T1000 (cell line): ENCODE measurements at places on chromosomes 2 and 18.

DNA sequence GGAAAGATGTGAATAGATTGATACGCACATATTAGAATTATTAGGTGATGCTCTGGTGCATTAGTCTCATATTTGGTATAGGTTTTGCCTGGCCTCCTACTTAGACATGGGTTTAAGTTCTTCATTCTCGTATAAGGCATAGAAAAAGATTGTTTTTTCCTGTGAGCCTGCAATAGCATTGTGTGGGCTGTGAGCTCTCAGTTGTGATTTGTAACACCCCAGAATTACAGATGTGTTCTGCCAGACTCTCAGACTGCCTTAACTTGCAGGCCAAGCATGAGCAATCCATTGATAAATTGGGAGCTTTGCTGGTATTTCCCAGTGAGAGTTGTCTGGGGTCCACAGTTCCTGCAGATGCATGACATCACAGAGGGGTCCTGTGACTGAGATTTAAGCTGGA lies 95.7 kb downstream of the MAPRE2 start:
- no peak for DNase-seq

- DNase-seq = no peak
Observed at GRCh38 chr2:86628091-86628522, 4.4 kb upstream of the RNF103 start.

GRCh38 chr18:519019-519879 lies 18.7 kb upstream of the COLEC12 start:
- no peak for DNase-seq

- DNase-seq = no peak
Observed at GRCh38 chr2:117855886-117856285, 41.4 kb downstream of the DDX18 start.

- DNase-seq = no peak
Observed at GRCh38 chr2:215590010-215590745, 154.3 kb upstream of the FN1 start.

DNA sequence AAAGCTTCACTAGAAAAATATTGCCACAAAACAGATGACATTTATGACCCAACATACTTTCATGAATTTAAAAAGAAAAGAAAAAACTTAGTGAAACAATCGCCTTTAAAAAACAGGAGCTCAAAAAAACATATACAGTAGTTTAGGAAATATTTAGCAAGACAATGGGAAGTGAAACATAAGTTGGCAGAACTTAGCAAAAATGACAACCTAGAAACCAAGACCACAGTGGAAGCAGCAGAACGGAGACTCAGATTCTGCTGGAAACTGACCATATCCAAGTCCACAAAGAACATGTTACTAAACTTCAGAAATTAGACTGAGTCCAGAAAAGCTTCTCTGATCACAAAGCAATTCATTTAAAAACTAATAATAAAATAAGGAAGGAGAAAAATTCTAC lies 41.8 kb upstream of the CTAGE1 start:
- DNase-seq = no peak

DNA sequence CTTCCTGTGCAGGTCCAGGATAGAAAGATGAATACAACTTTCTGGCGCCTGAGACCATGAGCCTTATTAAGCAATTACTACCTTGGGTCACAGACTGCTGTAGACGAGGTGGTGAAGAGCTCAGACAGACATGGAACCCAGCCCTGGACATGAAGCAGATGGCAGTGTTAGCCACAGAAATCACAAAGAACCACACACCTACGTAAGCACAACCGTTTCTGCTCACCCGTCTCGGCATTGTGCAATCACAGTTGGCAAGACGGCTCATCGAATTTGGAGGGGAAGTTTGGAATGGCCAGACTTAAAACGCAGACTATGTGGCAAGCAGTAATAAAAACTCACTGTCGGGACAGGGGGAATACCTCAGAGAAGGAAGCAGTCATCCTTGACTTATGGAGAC lies 24.3 kb upstream of the ASPRV1 start:
- no peak for DNase-seq

- no peak for DNase-seq
Observed at GRCh38 chr2:5372141-5372540, 320.0 kb upstream of the SOX11 start.

GRCh38 chr2:39618736-39619135 lies 47.0 kb upstream of the TMEM178A start:
- no peak for DNase-seq

DNA sequence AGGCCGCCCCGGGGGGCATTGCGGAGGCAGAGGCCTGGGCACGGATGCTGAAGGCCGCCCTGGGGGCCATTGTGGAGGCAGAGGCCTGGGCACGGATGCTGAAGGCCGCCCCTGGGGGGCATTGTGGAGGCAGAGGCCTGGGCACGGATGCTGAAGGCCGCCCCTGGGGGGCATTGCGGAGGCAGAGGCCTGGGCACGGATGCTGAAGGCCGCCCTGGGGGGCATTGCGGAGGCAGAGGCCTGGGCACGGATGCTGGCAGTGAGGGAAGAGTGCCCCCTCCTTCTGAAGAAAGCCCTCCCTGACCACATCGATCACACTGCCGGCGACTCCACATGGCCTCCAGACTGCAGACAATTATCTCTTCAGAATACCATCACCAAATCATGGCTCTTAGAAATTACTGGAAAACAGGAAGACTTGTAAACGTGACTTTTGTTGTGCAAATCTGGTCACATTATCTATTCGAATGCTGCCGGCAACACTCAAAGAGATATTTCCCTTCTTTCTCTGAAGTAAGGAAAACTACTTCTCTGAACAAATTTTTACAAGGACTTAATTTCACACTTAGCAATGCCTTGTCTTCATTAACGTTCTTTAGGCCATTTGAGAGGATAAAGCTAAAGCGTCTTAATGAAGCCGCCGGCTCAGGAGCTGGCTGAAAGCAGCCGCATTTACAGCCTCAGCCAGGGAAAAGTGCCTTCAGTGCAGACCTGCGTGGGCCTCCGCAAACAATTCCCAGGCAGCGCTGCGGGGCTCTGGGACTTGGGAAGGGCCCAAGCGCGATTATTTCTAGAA lies 18.1 kb upstream of the SNTG2 start:
- DNase-seq = no peak

- no peak for DNase-seq
Observed at GRCh38 chr18:64713284-64713683, 564.4 kb upstream of the LINC00305 start.

DNA sequence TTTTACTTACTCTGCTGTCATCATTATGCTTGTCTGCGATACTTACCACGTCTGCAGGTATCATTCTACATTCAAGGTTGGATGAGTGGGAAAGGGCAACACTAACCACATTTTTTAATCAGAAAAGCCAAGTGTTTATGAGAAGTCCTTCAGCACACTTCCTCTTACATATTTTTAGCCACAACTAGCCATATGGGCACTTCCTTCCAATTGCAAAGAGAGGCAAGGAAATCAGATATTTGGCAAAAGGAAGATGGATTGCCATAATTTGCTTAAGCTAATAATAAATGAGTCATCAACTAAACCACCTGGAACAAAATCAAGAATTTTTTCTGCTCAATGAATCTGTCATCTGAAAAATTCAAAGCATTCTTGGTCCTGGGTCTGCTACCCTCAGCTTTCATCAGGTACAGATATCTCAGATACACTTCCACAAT lies 16.7 kb upstream of the MRO start:
- DNase-seq = no peak

DNA sequence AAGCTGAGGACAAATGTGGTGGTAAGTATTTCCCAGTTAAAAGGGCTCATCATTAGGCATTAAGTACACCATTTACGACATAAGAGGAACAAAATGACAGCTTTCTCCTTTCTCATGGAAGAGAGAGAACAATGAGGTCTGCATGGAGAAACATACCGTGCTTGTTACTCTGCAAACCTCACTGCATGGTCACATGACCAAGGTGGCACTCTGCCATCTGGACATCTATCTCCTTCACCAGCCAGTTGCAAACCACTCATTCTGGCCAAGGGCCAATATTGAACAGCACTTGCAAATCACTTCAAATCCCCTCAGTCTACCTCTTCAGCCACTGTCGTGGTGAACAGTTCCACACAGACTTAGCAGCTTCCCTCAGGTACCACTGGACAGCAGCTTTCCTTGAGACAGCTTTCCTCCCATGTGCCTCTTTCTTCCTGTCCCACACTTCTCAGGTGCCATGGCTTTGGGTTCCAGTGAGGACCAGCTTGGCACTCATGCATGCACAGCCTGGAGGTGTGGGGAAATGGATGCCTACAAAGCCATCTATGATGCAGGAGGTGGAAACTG lies 29.5 kb upstream of the DPP4 start:
- no peak for DNase-seq

DNA sequence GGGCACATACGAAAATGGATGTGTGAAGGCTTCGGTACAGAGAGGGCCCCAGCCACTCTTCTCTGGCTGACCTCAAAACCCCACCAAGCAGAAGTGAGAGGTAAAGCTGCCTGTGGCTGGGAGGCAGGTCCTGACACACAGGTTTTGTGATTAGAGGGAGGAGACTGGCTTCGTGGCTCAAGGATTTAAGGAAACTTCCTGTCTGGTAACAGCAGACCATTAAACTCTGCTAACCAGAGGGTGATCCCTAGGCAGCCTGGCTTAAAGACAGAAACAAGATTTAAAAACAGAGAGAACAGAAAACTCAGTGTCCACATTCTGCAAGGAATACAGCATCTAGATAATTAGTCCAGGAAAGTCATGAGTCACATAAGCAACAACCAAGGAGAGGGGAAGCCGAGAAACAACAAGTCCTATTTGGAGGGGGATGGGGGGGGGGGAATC lies 101.9 kb downstream of the NFATC1 start:
- no peak for DNase-seq

- no peak for DNase-seq
Observed at GRCh38 chr2:136765256-136766072, at the start of gene THSD7B. Gene THSD7B (plus strand): TSS chr2:136765545. CDS start chr2:136882179, 116,634 bp downstream.

- no peak for DNase-seq
Observed at GRCh38 chr2:136444323-136444722, 321.0 kb upstream of the THSD7B start.

DNA sequence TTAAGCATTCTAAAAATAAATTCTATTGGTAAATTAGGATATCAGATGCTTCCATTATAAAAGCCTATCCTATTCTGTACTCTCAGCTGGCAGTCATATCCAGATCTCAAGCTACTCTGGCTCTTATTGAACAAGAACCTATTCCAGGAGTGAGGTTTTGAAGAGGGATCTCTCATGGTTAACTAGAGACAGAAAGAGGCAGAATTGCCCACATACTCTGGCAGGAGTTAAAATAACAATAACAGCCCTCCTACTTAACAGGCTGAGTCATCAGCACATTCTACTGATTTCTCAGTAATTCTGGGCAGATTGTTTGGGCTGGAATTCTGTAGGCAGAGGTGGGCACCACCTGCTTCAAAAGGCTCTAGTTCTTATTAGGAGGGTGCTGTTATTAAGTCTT lies 142.0 kb upstream of the UNC80 start:
- DNase-seq = no peak

GRCh38 chr2:29443151-29443550 lies 327.9 kb downstream of the CLIP4 start:
- DNase-seq = no peak

DNA sequence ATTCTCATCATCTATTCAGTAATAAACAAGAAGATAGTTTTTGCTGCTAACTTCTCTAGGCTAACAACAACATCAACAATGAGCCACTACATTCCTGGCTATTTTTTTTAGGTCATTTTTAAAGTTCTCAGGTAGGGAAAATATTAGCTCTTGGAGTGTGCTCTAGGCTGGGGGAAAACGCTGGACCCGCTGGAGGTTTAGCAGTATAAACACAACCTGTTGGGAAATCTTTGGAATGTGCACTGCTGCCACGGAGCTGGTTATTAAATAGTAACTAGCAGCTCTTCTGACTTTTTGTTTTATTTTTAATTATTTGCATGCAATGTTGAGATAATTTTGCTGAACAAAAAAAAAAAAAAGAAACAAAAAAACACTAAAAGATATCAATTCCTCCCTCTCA lies 892.1 kb upstream of the ACVR2A start:
- DNase-seq = no peak

DNA sequence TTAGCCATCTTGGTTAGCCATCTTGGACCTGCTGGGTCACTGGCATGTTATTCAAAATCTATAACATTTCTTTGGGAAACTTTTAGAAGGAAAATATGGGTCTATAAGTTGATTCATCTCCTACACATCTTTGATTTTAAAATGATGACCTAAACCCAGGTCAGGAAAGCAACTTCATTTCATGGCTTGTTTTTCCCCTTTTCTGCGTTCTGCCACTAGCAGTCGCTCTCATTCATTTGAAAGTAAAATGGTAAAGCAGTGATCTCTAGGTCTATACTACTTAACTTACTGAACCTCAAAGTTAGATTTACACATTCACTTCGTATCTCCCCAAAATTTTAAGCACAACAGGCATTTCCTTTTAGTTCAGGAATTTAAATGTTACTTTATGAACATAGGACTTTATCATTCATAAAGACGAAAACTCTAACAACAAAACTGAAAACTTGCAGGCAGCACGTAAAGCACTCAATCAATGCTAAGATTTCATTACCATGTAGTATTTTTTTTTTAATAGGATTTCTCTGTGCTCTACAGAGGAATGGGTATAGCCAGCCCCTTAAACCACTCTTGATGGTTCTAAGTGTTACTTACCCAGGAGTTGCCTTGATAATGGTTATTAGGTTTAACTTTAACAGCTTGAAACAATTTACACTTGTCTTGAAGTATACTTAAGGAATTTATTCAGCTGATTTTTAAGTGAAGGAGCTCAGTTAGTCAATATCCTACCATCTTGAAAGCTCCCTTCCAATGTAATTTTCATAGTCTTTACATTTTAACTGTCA lies 62.5 kb downstream of the GORASP2 start:
- DNase-seq = no peak

DNA sequence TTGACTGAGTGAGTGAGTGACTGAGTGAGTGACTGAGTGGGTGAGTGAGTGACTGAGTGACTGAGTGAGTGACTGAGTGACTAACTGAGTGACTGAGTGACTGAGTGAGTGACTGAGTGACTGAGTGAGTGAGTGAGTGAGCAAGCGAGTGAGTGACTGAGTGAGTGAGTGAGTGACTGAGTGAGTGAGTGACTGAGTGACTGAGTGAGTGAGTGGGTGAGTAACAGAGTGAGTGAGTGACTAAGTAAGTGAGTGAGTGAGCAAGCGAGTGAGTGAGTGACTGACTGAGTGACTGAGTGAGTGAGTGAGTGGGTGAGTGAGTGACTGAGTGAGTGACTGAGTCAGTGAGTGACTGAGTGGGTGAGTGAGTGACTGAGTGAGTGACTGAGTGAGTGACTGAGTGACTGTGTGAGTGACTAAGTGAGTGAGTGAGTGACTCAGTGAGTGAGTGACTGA lies 11.9 kb downstream of the MAL start:
- no peak for DNase-seq

GRCh38 chr2:126802774-126803433 lies 95.8 kb upstream of the TEX51 start:
- DNase-seq = no peak
